ENCODE measurements at places on chromosomes 3 and 15. TPM values are rescaled to one million over a fixed set of nuclear protein-coding genes. Genes with fewer than 3 reads are reported as not detected.

Gene CCR9
- not detected for total RNA-seq

Gene RIOX2
- total RNA-seq, result 33.1 TPM

Gene PARP6
- 23.3 TPM for total RNA-seq

Gene OXTR
- total RNA-seq, result 4.2 TPM

Gene GOLGA6L4
- total RNA-seq, result under 0.01 TPM
